NCI-H1436 treated with DMSO at 0.1 percent for 48 hours (cell line): ENCODE measurements at places on chromosomes 11 and 22.

DNA sequence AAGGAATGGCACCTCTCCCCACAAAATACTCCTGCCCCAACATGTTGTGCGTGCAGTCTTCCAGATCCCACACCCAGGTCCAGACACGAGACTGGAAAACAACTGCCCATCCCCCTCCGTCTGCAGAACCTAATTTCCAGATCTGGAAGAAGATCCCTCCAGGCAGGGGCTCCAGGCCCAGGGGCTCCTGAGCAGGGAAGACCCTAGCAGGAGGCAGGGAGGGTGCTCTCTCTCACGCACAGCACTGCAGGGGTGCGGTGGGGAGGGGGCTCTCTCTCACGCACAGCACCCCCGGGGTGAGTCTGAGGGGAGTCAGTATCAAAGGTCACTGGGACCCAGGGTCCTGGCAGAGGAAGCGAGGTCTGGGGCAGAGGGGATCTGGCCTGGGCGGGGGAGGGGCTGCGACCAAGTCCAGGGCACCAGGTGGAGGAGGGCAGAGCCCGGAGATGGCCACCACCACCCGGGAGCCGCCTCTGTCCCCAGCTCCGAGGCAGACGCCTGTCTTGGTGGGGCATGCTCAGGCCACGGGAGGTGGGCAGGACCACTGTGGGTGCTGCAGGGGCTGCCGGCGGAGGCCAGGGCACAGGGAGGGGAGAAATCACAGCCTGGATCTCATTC lies 1.7 kb downstream of the MLC1 start:
- no peak for DNase-seq

GRCh38 chr22:25402160-25402500 lies 162.3 kb upstream of the GRK3 start:
- DNase-seq, result no peak

GRCh38 chr22:35708453-35708852 lies 9.2 kb upstream of the APOL5 start:
- no peak for DNase-seq

- DNase-seq, result no peak
Measured at GRCh38 chr11:94766713-94767206, 1.4 kb upstream of the AMOTL1 start.

DNA sequence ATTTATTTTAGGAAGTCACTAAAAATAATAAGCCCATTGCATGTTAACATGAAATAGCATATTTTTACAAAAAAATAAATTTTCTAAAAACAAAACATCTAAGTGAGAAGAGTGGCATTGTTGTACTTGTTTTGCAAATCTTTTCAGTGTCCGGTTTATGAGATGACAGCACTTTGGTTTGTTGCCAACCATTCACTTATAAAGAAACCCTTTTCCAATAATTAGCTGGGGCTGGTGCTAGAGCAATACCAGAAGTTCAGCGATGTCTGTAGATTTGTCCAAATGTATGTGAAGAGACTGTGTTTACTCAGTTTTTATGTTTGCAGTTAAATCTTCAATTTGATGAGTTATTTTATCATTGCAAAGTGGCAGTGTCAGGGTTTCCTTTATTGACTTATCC lies 22.1 kb upstream of the KRTAP5-7 start:
- DNase-seq, result no peak

- no peak for DNase-seq
Measured at GRCh38 chr22:26610072-26610958, 7.5 kb downstream of the CRYBB1 start.

- no peak for DNase-seq
Measured at GRCh38 chr22:39013942-39014722, at the start of gene APOBEC3C. Gene APOBEC3C (plus strand): TSS chr22:39014257. CDS start chr22:39014363, 106 bp downstream.
